NCI-H510A (cell line): ENCODE measurements at places on chromosomes 12 and 14.
A peak's percentile ranks its signal among the peaks of the same experiment; 100 is the strongest.

DNA sequence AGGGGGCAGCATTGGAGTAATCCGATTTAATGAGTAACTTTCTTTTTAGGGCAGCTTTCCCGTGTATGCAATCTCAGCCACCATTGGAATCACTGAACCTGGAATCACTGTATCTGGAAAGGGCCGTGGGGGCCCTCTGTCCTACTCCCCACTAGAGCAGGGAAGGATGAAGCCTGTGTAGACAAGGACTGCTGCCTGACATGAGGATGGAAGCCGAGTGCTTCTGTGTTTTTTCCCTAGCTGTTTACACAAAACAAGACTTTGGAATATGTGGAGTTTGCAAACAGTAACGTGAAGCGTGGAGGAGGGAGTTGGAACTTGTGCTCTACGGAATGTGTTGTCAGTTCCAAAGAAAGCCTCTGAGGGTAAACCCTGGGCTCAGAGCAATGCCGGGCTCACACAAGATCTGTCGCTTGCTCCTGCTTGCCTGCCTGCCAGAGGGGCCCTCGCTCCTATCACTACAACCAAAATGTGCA, 32.4 kb upstream of the HDAC7 start:
- no peak for DNase-seq

DNA sequence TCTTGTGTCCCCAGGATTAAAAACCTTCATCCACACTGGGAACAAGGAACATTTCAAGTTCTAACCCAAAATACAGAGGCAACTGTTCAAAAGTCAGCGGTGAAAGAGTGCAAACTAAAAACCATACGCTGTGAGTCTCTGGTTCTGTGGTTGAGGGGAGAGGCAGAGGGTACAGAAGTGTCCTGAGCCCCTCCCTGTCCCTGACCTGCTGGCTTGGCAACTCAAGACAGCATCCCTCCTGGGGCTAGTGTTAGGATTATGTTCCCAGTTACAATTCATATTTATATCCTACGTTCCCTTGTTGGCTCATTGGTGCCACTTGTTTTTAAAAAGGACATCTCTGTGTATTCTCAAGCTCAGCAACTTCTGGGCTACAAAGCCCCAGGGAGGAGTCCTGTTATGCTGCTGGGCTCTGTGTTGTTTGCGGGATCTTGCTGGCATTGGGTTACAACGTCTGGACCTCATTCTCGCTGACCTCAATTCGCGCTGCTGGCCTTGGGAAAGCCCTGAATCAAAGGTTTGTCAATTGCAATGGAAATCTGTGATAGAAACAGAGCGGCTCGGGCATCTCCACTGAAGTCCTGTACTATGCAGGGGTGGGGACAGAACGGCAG, 420.8 kb downstream of the FUT8 start:
- DNase-seq = no peak

- no peak for DNase-seq
Observed at GRCh38 chr12:86914721-86915120, 658.5 kb upstream of the MGAT4C start.

- no peak for DNase-seq
Observed at GRCh38 chr12:66269142-66269541, 33.2 kb upstream of the HELB start.

GRCh38 chr12:79555028-79555925, 135.5 kb downstream of the PAWR start:
- no peak for DNase-seq

GRCh38 chr12:6154730-6155459, 30.4 kb upstream of the VWF start:
- DNase-seq = no peak

DNA sequence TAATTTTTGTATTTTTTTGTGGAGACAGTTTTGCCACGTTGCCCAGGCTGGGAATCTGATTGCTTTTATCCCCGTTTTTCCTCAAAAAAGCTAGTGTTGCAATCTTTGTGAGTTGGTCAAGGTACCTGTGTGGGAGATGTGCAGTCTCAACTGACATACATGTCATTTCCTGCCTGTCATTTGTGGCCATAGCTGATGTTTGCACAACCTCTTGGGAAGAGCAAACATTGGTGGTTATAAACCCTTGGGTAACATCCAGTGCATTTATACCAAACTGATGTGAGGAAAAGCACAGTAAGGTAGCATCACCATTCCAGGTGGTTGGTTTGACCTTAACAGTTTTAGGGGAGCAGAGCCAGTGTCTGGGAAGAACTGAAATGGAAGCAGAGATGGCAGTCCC, 54.7 kb downstream of the ATG14 start:
- DNase-seq = peak; percentile 61

DNA sequence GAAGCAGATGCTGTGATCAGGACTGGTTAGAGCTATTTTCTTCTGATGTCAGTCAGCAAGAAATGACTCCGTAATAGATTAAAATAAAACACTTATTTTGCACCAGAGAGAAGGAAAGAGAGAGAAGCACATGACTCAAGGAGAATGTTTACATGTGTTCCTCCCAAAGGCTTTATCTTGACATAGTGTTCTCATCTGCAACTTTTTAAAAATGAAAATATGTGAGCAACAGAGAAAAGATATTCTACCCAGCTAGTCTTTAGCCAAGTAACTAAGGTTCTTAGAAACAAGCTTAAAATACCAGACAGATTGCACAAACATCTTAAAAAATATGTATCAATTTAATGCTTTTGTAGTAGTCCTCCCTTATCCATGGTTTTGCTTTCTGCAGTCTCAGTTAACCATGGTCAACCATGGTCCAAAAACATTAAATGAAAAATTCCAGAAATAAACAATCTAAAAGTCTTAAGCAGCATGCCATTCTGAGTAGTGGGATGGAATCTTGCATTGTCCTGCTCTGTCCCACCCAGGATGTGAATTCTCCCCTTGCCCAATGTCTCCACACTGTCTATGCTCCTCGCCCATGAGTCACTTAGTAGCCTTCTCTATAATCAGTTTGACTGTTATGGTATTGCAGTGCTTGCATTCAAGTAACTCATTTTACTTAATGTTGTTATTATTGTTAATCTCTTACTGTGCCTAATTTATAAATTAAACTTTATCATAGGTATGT, 9.9 kb downstream of the SERPINA10 start:
- DNase-seq = no peak

- peak; percentile 87 for DNase-seq
Observed at GRCh38 chr14:100473249-100473648, 114.0 kb downstream of the BEGAIN start.

DNA sequence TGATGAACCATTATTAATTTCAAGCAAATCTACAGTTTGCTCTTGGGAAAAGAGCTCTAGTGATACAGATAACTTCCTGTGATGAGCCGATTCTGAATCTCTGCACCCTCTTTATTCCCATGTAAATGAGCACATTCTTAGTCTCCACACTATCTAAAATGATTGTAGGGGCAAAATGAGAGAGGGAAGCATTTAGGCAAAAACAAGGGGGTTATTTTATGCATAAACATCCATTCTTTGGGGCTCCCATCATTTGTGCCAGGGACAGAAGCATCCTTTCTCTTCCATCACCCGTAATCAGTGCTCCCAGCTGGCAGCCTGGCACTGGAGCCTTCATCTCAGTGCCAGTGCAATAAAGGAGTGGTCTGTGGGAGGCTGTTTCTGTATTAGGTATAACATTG, 1.7 kb upstream of the GPD1 start:
- DNase-seq = no peak

DNA sequence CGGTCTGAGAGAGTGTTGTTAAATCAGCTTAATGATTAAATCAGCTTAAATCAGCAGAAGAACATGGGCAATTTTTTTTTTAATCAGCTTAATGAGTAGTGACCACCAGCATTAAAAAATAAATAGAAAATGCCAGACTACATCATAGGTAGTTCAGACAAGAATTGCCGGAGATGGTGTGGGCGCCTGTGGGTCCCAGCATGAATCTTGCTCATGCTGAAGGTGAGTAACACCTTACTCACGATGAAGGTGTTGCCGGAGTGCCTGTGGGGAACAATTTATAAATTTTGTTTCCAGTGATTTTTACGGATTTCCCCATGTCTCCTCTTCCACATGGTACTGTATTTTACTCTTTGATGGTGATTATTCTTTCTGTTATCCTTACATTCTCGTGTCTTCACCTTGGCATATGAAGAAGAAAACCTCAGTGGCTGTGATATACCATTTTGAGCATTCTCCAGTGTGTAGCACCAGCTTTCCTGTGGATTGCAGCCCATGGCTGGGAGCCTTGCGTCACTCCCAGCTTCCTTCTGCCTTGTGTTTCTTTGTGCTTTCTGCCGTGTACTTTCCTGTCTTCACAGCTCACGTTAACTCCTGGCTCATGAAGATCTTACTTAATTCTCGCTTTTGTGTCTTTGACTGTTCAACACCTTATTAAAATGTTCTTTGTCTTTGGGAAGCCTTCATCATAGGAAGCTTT, 4.7 kb downstream of the TDRD9 start:
- no peak for DNase-seq

DNA sequence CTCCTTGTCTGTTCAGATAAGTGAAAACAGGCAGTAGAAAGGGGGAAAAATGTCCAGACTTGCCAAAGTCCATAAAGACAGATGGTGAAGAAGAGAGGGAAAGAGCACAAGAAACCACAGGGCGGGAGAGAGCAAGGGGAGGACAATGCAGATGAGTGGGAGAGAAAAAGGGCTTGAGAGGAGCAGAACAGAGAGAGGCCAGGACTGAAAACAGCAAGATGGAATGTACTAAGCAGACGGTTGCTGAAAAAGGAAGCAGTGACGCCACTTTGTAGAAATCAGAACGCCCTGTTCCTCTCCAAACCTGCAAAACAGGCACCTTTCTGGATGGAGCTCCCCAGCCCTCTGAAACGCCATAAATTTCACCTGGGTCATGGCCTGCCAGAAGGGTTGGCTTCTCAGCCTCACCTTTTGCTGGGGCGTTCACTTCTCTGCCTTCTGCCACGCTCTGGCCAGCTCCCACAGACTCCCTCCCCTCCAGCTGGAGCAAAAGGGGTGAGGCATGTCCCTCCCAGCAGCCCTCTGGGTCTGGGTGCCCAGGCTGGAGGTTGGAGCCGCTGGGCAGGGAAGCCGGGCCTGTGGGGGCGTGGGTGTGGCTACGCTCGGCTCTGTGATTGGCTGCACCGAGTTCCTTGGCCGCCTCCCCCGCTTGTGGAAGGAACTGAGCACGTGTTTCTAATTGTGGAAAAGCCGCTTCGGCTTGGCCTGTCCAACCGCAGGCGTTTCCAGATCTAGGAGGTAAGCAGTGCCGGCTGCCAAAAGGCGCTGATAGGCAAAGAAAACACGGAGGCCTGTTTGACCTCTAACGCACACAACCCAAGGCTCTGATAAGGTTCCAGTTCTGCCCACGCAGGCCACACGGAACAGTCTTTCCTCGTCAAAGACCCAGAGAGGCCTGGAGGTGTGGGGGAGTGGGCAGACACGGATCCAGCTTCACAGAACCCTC, 29.3 kb downstream of the SLC7A8 start:
- no peak for DNase-seq

DNA sequence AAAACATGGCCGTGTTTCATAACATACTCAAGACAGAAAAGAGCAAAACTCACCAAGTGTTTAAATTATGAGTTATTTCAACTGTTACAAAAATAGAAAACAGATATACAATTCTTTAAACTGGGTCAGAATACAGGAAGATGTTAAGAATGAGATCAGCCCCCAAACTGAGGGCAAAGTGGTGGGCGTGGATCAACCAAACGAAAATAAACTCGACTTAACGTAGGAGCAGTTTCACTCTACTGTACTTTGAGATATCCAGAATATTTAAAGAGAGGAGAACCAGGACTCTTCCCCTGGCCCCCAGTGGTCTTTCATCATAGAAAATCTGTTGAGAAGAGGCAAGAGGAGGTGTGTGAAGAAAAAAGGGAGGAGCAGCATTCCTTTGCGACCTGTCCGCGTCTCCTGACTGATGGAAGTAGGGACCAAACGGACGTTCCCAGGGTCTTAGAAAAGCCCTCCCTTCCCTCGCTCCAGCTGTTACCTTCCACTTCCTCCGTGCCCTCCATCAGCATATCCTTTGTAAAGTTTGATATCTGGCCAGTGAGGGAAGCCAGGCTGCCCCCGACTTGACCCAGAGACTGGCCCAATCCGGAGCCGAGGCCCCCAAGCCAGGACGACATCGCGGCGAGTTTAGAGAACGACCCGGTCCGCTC, 668 bp downstream of the TRIP11 start:
- DNase-seq = peak; percentile 42

- no peak for DNase-seq
Observed at GRCh38 chr12:116389326-116389725, 111.8 kb upstream of the MED13L start.

- DNase-seq = no peak
Observed at GRCh38 chr14:49314737-49315136, 271.4 kb downstream of the RPS29 start.

DNA sequence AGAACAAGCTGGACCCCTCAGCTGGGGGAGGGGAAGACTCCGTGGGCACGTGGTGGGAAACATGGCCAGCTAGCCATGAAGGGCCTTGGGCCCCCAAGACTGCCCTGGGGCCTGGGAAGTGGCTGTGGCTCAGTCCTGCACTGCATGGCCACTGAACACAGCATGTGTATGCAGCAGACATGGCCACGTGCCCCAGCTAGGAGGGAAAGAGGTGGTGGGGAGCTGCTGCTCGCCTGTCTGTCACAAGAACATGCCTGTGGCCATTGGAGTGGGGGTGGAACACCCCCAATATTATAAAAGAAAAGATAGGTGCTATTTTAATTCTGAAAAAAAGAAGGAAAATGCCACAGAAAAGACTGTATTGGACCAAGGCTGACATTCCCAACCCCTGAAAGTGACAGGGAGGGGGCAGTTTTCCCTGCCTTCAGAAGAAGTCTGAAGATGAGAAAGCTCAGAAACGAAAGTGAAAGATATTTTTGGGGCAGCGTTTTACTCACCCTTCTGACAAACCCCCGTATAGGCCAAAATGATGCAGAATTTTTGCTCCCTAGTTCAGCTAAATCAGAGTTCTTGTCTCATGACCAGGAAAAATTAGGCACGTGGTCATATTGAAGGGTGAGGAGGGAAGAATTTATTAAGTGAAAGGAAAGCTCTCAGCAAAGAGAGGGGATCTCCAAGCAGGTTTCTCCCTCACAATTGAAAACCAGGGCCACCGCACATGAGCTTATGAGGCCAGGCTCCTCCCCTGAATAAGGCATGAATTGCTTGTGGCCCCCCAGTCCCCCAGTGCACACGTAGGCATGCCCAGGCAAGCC, 35.2 kb upstream of the PCNX1 start:
- no peak for DNase-seq

DNA sequence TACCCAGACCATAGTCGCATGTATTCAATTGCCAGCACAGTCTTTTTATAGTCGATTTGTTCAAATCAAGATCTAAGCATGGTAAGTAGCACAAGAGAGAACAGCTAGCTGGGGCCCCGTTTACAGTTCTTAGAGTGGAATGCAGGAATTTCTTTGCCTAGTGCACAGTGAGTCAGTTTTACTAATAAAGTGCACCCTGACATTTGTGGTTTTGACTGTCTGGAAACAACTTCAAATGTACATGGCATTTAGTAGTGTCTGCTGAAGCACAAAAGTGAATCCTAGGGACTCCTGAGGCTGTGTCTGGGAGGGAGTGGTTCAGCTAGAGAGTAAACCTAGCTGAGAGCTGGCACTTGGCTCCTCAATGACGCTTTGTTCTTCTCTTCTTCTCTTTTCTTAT, 64.9 kb downstream of the TMX1 start:
- no peak for DNase-seq
